Activated CD4-positive, CD25-positive, alpha-beta regulatory T cell treated with anti-CD3 and anti-CD28 coated beads, Interleukin-2, amount 50 U/mL, for 24 hours (primary cell): ENCODE measurements at places on chromosomes 11 and 22.

- no peak for ATAC-seq
These were observed 21.6 kb upstream of the FCHSD2 start for GRCh38 chr11:73163638-73164174.

DNA sequence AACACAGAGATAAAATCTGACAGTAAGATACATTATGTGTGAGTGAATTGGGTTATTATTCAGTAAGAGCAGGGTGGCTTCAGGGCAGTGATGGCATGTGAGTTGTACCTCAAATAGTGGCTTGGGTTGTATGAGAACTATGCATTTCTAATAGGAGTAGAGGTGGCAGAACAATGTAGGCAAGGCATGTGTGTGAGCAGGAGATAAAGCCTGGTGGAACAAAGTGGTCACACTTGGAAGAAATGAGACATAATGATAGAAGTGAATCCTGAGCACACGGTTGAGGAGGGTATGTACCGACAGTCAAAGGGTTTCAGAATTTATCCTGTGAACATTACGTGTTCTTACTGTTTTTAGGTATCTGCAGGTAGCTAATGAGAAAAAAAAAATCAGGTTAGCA, 159.3 kb downstream of the CASP12 start:
- ATAC-seq: peak; percentile 28

DNA sequence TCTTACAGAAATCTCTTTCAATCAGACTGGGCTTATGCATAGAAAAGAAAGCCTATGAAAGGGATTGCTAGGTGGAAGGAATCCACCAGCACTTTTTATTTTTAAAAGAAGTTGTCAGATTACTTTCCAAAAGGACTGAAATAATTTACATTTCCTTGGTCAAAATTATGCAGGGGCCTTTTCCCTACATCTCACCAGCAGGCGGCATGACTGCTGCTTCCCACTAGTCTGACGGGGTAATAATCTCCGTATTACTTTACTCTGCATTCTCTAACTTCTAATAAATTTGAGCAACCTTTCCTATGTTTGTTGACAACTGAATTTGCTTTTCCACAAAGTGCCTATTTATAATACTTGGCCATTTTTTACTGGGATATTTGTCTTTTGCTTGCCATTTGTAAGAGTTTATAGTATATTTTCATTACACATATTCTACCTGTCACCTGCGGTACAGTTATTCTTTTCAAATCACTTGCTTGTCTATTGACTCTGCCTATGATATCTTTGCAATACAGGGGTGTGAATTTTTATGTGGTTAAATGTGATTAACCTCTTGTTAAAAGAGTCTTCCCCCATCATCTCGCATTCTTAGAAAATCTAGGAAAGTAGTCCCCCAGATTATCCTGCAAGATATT, 51.9 kb upstream of the USP47 start:
- ATAC-seq: no peak

GRCh38 chr11:110828086-110828485, 115.8 kb upstream of the ARHGAP20 start:
- ATAC-seq: no peak

- ATAC-seq: no peak
These were observed 5.7 kb upstream of the MYEOV start for GRCh38 chr11:69287968-69288882.

- ATAC-seq: no peak
These were observed 166.6 kb downstream of the COMMD9 start for GRCh38 chr11:36122671-36123070.

- ATAC-seq: no peak
These were observed 11.1 kb downstream of the OR5B3 start for GRCh38 chr11:58395581-58395980.

DNA sequence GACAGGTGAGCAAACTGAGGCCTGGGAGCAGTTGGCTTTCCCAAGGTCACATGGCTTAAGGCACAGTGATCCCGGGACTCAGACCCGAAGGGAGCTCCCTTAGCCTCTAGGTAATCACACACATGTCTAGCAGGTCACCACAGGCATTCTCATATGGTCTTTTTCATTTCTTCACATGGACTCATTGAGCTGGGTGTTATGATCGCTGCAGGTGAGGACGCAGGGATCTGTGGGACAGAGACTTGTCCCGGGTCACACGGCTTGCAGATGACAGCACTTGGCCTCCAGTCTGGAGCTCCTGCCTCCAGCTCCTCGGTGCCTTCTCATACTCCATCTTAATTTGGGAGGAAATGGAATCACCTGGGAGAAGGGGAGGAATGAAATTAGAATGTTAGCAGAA, 23.6 kb upstream of the CACNG2 start:
- ATAC-seq: no peak

DNA sequence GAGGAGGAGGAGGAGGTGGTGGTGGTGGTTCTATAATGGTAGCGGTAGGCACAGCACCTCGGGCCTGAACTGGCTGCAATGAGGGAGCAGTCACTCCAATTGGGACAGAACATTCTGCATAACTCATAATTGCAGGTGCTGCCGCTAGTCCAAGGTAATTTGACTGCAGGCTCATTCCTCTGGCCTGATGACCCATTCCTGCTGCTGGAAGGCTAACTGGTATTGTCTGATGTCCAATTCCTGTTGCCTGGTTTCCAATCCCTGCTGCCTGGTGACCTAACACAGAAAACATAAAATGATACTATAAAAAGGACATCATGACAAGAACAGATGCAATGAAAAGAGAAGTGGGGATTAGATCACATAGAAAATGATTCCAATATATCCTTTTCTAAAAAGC, 7.9 kb upstream of the AGBL2 start:
- ATAC-seq: no peak

DNA sequence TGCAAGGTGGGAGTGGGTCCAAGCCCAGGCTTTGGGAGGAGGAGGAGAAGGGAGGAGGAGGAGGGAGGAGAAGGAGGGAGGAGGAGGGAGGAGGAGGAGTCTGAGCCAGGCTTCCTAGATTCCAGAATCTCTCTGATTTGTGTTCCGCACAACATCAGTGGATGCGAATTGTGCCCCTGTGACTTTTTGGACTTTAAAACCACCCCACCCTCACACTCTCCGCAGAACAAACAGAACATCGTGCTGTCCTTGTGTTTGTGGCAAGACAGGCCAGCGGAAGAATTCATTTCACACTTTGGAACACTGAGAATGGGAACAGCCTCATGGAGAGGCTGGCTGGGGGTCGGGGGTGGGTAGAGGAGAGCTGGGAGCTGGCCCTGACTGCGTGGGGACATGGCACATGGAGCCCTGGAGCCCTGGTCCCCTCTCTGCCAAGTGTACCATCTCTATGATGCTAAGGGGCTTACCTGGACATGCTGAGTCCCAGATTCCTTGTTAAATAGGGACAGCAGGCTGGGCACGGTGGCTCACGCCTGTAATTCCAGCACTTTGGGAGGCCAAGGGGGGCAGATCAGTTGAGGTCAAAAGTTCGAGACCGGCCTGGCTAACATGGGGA, 16.4 kb upstream of the SHANK2 start:
- ATAC-seq: no peak

- peak; percentile 5 for ATAC-seq
These were observed 91.1 kb upstream of the LMO1 start for GRCh38 chr11:8354622-8355415.

DNA sequence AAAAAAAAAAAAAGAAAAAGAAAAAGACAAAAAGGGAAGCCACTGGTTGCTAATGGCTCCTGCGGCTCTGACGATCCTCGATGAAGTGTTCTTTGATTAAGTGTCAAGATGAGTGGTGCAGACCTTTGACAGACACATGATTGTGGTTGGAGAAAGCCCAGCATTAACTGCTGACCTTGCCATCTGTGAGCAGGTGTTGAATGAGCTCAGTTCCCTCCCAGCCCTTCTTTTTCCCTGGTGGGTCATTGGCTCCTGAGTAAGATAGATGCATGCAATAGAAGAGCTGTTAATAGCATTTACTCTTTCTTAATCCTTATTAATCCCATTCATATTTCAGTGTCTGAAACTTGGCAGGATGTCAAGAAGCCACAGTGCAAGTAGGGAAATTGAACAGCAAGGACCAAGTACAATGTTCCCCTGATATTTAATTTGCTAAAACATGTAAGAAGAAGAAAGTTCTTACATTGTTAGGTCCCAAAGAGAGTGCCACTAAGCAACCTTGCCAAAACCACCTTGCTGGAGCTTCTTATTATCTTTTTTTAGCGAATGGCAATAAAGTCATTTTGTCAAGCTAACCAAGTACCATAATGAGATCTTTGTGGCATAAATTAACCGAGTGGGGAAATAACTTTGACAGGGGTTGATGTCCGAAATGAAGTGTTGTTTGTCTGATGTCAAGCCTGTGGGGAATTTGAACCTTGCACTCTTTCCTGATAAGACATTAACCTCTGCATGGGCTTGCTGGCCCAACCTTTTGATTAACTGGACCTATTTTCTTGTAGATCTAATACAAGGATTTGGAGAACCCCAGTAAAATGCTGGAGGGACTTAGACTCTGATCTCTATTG, 113.7 kb downstream of the PTPRJ start:
- peak; percentile 77 for ATAC-seq

DNA sequence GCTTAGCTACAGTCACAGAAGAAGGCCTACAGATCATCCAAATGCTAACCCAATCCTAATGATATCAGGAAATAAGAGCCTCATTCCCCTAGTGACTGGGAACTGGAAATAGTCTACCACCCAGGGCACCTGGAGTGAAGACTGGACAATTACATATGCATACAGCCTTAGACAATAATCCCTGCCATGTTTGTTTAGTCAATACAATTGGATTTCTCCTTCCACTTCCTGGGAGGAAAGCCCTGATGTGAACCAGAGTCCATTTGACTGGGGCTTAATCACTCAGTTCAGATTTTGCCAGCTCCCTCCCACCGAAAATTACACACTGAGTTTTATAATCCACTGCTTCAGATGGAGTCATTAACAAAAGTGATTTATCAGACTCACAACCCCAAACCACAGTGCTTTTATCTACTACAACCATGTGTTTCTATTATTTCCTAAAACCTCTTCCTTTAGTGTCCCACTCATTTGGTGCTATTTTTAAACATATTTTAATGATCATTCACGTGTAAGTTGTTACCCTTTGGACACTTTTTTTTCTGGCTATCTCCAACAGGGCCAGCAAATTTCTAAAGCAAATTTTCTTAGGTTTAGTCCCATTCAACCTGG, 29.9 kb downstream of the CWF19L2 start:
- no peak for ATAC-seq

DNA sequence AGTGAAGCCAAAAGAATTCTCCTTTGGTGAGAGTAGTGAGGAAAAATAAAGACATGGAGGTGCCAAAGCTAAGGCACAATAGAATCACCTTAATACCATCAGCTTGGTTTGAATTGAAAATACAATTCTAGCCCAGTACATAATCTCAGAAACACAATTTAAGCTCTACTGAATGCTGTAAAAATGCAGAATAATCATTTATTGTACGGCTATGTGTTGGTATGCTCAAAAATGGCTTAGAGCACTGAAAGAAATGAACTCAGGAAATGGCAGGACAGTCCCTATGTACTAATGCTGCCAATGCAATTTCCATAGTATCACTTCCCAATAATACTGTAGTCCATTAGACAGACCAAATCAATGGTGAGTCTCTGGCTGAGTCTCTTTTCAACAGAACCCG, 798.5 kb downstream of the DLG2 start:
- ATAC-seq: no peak
